ENCODE measurements at places on chromosomes 2 and 18. TPM values are rescaled to one million over a fixed set of nuclear protein-coding genes. Genes with fewer than 3 reads are reported as not detected.

The INSIG2 gene
- total RNA-seq, result 5.5 TPM

The FIGN gene
- total RNA-seq, result 0.94 TPM

The C2orf92 gene
- total RNA-seq, result 0.93 TPM

The UGT1A5 gene
- total RNA-seq, result not detected

The NMS gene
- total RNA-seq, result not detected

The SERPINB5 gene
- total RNA-seq, result not detected

The ASPRV1 gene
- total RNA-seq, result 0.78 TPM

The IKZF2 gene
- 7.6 TPM for total RNA-seq

The TMEM17 gene
- 0.69 TPM for total RNA-seq

The PXDN gene
- total RNA-seq, result 239 TPM
